ENCODE measurements at places on chromosomes 2 and 18.

- DNase-seq: no peak
Measured at GRCh38 chr18:23340661-23341060, 112.4 kb upstream of the RIOK3 start.

DNA sequence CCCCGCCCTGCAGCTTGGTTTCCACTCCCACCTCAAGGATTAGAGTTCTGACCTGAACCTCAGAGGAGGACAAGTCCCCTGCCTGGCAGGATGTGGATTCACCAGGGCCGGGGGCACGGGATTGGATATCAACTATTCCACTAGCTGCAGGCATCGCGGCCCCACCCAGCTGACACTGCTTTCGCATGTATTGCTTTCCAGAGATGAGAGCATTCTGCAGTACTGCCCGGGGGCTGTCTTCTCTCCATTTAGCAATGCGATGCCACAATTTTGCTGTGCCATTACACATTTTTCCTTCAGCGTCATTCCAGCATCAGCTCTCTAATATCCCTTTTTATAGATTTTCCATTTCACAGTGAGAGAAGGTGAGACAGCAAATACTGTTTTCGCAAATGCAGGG lies 42.0 kb downstream of the CTIF start:
- DNase-seq: no peak

DNA sequence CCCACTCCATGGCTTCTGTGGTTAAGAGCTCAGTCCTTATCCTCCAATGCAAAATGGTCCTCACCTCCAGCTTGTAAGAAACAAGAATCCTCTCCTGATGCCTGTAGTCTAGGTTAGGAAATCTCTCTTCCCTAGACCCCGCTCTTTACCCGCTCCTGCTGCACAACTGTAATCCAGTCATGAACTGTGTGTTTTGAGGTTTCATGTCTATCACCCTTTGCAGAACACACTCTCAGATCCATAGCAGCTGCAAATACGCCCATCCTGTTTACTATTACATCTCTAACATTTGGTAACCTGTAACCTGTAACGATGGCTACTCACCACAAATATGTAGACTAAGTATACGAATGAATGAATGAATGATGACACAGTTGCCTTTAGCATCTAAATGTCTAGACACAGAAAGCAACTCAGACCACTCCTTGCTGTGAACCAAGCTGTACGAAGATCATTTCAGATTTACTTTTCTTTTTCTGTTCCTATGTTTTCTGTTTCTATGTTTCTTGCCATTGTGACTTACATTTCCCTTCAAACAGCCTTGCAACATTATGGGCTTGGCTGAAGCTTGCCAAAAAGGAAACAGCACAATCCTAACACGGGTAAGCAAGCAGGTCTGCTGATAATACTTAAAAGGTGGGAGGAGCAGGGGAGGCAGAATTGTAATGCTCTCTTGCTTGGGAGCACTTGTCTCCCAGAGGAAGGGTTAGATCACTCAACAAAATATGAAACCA lies 53.7 kb downstream of the EPHA4 start:
- DNase-seq: no peak

DNA sequence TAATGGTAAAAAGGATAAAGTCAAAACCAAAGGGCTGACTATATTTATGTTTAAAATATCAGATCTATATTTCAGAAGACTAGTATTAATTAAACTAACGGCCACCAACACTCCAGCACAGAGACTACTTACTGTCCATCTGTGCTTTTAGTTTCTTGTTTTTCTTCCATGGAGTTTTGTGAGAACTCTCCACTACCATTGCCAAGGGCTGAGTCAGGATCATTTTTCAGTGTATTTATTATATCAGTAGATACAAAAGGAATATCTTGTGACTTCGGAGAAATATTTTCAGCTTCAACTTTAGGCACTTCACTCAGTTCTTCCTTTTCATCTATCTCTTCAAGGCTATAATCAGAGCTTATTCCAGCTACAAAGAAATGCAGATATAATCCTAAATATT lies 79.1 kb upstream of the GRB14 start:
- no peak for DNase-seq

- DNase-seq: no peak
Measured at GRCh38 chr2:62920070-62920469, 130.6 kb upstream of the OTX1 start.

DNA sequence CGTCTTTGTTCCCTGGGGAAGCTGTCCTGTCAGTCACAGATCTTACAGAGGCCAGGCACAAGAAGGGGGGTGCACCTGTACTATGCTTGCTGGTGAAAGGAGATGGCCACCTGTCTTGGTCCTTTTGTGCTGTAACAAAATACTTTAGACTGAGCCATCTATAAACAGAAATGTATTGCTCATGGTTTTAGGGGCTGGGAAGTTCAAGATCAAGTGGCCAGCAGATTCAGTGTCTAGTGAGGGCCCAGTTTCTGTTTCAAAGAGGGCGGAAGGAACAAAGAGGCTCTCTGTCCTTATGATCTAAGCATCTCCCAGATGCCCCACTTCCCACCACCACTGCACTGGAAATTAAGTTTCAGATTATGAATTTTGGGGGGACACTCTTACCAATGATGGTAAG lies 35.5 kb upstream of the RPL37A start:
- no peak for DNase-seq

- DNase-seq: no peak
Measured at GRCh38 chr2:201696151-201696659, 2.2 kb downstream of the MPP4 start.

DNA sequence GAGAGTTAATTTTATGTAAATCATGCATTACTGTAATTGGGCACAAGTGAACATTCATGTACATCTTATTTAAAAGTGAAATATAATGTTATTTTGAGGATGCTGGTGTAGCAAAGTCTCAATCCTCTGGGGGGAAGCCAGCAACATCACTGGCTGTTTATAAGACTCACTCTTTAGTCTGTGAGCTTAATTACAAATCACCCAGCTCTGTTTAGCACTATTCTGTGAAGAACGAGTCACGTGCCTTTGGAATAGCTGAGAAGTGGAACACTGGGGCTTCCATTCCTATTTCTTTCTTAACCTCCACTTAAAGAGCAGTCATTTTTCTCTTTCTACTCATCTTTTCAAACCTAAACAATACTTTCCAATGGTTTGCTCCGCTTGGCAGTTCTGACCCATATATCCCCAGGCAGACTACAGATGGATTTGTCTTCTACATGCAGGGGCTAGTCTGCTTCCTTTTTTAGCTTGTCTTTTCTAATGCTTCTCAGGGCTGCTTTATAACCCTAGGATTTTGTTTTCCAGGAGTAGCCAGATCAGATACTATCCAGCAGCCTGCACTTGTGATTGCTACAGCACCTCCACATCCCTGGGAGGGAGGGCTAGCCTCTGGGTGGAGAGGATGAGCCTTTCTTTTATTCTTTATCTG lies 95.3 kb upstream of the CAVIN2 start:
- DNase-seq: no peak

DNA sequence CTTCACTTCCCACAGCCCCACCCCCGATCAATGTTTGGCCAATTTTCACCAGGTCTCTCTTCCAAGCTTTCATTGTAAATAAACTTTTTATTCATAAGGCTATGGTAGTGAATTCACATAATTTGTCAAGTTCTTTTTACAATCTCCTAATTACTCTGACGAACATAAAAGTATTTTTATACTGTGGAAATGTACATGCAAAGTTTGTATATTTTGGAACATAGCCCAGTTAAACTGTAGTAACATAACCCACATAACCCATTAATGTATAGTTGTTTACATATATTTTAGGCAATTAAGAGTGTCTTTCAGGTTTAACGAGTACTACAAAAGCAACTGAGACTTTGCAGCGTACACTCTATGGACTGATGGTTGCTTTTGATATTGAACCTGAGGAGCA lies 228.3 kb upstream of the ERBB4 start:
- no peak for DNase-seq

- DNase-seq: no peak
Measured at GRCh38 chr2:235244255-235245220, 249.3 kb upstream of the AGAP1 start.

DNA sequence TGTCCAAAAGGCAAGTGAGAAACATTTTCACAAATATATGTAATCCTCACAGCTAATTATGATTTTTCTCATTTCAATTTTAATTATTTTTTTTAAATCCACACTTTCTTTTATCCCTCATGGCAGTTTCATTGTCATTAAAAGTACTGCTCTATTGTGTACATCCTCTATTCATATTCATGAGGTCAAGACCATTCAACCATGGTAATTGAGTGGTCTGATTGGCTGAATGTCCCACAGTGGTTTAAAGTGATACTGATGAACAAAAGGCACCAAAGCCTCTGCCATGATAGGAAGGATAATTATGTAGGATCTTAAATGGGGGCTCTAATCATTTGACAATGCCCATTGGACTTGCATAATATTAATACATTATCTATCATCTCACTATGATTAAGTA lies 108.4 kb upstream of the EPHA4 start:
- no peak for DNase-seq

GRCh38 chr2:56118474-56118873 lies 65.3 kb upstream of the CCDC85A start:
- DNase-seq: no peak

DNA sequence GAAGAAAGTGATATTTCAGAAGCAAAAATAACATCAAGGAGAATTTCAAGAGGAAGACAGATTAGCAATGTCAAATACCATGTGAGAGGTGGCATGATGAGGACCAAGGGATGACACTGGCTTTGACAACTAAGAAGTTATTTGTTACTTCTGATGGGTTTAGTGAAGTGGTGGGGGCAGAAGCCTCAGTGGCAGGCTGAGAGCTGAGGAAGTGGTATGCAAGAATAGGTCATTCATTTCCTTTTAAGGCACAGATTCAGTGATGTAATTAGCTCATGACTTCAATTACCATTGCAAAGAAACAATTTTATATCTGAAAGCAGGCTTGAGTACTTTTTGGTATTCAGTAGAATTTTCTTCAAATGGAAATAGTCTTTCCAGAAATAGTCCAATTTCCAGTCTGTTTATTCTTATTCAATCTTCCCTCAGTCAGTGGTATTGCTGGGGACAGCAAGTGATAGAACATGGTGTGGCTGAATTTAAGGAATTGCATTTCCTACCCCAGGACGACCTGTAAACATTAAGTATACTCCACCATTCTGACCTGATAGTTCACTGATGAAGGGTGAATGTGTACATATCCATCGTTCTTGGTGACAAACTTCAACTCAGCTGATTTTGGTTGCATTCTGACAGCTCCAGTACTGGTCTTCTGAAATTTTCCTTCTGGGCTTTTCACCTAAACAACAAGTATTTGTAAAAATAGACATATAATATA lies 28.2 kb downstream of the GEMIN6 start:
- DNase-seq: peak; percentile 28

DNA sequence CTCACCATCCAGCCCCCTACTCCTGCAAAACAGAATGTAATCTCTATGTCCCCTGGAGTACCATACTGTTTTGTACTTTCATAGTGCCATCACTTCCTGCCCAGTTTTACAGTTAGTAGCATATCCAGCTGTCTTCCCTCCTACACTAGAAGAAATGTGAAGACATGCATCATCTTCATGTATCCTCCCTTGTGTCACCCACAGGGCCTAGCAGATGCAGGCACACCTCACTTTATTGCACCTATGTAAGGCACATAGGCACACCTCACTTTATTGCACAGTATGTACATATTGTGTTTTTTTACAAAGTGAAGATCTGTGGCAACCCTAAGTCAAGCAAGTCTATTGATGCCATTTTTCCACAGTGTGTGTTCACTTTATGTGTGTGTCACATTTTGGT lies 12.0 kb downstream of the DNAJC27 start:
- no peak for DNase-seq

- DNase-seq: no peak
Measured at GRCh38 chr2:217838409-217838831, 164.4 kb downstream of the TNS1 start.

GRCh38 chr2:83944191-83944590 lies 514.9 kb downstream of the SUCLG1 start:
- DNase-seq: no peak

- no peak for DNase-seq
Measured at GRCh38 chr2:205343103-205343502, 339.2 kb upstream of the NRP2 start.

DNA sequence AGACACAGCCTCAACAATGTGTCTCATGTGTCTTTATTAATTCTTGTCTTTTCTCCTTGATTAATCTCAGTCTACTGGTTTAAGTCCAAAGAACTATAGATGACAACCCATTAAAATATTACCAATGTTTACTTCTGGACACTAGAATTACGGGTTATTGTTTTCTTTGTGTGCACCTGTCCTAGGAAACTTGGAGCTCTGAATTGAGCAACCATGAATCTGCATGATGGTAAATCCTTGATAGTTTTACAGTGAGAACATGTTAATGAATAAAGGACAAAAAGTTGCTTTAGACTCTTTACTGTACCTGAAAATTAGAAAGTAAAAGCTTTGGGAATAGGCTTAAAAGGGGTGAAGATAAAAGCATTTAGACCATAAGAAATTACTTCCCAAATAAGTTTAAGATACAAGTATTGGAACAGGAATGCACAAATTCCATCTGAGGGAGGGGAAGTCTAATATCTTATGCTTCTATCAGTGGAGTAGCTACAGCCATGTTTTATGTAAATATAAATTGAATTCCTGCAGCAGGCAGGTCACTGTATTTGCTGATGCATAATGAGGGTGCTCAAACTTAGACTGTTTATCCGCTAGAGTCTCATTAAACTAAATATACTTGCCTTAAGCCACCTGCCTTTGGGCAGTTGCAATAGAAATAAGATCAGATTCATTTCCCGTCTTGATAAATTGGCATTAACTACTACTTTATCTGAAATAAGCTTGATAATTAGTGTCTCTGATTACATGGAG lies 603.7 kb upstream of the GCFC2 start:
- no peak for DNase-seq

DNA sequence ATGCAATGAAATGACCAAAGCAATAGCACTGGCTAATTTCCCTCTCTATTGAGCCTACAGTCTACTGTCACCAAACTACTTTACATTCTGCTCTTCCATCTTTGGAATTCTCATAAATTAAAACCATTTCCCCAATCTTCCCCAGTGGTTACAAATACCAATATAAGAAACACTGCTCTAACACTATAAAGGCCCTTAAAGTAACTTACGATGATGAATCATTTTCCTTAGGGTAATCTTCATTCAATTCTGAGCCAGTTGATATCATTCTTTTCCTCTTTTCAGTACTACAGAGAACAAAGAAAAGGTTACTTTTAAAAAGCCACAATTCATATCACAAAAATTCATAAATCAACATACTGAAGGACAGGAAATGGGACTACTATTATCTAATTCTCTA lies 22.1 kb downstream of the USP37 start:
- no peak for DNase-seq

DNA sequence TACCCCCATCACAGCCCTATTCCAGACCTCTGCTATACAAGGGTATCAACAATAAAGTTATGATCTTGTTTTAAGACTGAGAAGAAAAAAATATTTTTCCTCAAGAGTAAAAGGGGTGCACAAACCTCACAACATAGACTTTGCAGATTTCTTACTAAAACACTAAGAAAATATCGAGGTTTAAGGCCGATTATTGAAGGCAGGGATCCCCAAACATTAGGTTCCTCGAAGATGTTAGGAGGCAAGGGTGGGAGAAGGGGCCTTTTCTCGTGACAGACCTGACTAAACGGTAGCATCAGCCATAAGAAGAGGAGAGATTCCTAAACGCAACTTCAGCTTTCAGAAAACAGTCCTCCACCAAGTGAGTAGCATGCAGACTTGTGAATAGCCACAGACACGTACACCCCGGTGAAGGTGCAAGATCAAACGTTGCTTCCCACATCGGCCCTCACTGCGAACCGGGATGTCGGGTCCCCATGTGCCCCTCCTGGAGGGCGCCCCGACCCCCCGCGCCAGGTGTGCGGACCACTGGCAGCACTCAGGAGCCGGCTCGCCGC lies 678 bp downstream of the PIAS2 start:
- peak; percentile 6 for DNase-seq

Measured in CD14-positive monocyte (primary cell).